NCI-H69 (cell line): ENCODE measurements at places on chromosomes 3 and 15.

- DNase-seq = no peak
Observed at GRCh38 chr15:100073982-100074381, 267.8 kb downstream of the ADAMTS17 start.

GRCh38 chr15:86570738-86571137 is 491.1 kb downstream of the AGBL1 start:
- DNase-seq = no peak

- no peak for DNase-seq
Observed at GRCh38 chr15:56639631-56640030, 93.7 kb downstream of the ZNF280D start.

DNA sequence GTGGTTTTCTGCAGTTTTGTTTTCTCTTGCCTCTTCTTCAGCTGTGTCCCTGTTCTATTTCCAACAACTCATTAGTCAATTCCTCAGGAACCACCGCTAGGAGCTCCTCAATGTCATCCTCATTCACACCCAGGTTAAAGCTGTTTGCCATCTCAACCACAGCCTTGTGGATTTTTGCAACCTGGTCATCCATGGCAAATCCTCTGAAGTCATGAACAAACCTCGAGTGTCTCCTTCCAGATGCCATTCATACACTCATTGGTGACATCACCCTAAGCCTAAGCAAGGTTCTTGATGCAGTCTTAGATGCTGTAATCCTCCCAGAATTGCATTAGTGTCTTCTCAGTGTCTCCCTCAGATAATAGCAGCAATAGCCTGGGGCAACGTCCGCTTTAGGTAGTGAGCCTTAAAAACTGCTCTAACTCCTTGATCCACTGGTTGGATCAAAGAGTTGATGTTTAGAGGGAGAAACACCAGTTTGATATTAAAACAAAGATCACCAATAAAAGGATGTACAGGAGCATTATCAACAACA is 31.5 kb upstream of the ZNF502 start:
- no peak for DNase-seq

GRCh38 chr15:70528270-70528706 is 235.1 kb downstream of the UACA start:
- DNase-seq = peak; percentile 9
